Kasumi-1 (cell line): ENCODE measurements at places on chromosomes 2 and 18.

GRCh38 chr2:16494836-16495508 lies 170.7 kb downstream of the CYRIA start:
- peak; percentile 33 for DNase-seq

- DNase-seq: no peak
Measured at GRCh38 chr2:132374551-132374950, 42.1 kb upstream of the GPR39 start.

DNA sequence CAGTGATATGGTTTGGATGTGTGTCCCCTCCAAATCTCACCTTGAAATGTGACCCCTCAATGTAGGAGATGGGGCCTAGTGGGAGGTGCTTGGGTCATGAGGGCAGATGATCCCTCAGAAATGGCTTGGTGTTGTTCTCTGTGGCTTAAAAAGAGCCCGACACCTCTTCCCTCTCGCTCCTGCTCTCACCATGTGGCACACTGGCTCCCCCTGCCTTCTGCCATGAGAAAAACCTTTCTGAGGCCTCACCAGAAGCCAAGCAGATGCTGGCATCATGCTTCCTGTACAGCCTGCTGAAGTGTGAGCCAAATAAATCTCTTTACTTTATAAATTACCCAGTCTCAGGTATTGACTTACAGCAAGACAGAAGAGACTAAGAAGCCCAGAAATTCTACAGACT lies 357.1 kb downstream of the NRXN1 start:
- DNase-seq: peak; percentile 6

DNA sequence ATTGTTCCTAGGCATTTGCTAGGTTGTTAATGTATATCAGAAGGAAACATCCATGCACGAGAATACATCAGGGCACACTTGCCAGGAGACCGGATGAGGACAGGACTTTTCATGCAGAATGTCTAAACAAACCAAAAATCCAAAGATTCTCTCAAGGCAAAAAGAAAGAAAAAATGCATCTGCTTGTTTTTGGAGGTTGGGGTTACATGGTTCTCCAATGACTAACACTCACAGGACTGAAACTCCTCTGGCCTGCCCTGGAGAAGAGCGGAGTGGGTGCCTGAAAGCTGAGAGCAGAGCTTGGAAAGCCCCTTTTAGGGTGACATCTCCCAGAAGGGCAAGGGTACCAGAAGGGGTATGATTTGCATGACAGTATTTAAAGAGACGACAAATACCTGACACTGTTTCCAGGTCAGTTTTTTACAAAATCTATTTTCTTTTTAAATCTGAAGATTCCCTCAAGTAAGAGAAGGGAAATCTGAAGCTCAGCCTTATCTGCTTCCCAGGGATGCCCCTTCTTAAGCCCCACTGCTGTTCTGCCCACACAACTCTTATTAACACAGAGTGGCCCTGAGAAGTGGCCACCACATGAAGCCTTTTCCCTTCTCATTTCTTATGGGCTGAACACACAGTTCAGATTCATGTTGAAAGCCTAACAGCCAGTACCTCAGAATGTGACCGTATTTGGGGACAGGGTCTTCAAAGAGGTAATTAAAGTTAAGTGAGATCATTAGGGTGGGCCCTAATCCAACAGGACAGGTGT lies 216.4 kb downstream of the STK39 start:
- DNase-seq: no peak

DNA sequence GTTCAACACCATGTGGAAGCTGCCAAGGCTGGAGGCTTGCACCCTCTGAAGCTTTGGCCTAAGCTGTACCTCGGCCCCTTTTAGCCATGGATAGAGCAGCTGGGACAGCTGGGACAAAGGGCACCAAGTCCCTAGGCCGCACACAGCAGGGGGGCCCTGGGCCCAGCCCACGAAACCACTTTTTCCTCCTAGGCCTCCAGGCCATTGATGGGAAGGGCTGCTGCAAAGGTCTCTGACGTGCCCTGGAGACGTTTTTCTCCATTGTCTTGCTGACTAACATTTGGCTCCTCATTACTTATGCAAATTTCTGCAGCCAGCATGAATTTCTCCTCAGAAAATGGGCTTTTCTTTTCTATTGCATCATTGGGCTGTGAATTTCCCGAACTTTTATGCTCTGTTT lies 13.7 kb downstream of the RAPGEF4 start:
- no peak for DNase-seq

DNA sequence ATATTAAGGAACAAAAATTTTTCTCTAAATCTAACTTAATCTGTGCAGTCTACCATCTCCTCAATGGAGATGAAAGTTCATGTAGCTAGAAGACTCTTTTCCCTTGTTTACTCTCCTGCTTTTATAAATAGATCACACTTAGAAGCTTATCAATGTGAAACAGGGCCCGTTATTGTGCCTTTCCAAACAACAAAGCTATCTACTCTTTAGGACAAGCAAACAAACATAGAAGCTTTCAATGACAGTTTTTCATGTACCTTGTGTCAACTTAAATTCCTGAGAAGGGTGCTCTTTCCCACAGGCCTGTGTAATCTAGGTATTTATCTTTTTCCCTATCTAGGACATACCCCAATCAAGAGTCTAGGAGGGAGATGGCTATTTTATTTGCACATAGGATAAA lies 247.8 kb upstream of the CWC22 start:
- no peak for DNase-seq

- no peak for DNase-seq
Measured at GRCh38 chr2:145012214-145012670, 492.3 kb upstream of the ZEB2 start.

DNA sequence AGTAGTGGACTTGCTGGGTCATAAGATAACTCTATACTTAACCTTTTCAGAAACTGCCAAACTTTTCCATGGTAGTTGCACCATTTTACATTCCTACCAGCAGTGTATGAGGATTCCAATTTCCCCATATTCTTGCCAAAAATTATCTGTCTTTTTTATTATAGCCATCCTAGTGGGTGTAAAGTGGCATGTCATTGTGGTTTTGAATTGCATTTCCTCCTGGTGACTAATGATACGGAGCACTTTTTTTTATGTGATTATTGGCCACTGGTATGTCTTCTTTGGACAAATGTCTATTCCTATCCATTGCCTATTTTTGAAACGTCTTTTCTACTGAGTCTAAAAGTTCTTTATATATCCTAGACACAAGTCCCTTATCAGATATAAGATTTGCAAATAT lies 44.3 kb downstream of the CACNB4 start:
- peak; percentile 84 for DNase-seq

DNA sequence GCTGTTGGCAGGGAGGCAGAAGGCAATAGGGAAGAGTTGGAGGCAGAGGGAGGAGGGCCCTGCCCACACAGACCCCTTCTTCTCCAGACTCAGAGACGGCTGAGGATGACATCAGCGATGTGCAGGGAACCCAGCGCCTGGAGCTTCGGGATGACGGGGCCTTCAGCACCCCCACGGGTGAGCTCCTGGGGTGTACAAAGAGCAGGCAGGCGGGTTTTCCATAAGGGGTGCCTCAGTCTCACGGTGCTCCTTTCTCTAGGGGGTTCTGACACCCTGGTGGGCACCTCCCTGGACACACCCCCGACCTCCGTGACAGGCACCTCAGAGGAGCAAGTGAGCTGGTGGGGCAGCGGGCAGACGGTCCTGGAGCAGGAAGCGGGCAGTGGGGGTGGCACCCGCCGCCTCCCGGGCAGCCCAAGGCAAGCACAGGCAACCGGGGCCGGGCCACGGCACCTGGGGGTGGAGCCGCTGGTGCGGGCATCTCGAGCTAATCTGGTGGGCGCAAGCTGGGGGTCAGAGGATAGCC lies 10.0 kb downstream of the SPEG start:
- DNase-seq: no peak

GRCh38 chr2:234706086-234706485 lies 209.2 kb upstream of the ARL4C start:
- no peak for DNase-seq

DNA sequence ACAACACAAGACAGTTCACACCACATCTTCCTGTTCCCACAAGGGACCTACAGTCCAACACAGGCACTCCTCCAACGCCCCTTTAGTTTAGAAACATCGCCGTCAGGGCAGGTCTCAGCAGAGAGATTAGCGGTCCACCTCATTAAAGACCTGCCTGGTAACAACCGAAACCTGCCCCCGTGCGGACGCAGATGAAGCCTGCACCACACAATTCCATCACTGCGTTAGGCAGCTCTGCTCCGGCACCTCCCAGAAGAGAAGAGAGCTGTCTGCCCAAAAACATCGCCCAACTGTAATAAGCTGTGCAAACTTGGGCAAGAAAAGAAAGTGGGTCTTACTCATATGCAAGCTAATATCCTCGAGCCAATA lies 32.7 kb downstream of the ZNF516 start:
- DNase-seq: no peak

DNA sequence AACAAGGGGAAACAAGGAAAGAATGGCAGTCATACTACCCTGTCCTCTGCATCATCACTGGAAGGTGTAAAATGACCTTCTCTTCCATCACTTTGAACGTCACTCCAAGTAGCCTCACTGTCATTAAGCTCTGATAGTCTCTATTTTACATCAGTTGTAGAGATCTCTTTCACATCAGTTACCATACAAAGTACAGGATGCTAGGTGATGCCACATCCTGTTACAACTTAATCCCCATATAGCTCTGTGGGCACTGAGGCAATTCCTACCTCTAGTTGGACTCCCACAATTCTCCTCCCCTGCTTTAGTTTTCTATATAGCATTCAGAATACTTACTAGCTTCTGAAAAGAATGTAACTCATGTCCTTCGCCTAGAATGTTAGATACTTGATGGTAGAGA lies 55.1 kb upstream of the TTC27 start:
- no peak for DNase-seq

GRCh38 chr2:64838817-64839216 lies 150.4 kb upstream of the SLC1A4 start:
- DNase-seq: no peak

DNA sequence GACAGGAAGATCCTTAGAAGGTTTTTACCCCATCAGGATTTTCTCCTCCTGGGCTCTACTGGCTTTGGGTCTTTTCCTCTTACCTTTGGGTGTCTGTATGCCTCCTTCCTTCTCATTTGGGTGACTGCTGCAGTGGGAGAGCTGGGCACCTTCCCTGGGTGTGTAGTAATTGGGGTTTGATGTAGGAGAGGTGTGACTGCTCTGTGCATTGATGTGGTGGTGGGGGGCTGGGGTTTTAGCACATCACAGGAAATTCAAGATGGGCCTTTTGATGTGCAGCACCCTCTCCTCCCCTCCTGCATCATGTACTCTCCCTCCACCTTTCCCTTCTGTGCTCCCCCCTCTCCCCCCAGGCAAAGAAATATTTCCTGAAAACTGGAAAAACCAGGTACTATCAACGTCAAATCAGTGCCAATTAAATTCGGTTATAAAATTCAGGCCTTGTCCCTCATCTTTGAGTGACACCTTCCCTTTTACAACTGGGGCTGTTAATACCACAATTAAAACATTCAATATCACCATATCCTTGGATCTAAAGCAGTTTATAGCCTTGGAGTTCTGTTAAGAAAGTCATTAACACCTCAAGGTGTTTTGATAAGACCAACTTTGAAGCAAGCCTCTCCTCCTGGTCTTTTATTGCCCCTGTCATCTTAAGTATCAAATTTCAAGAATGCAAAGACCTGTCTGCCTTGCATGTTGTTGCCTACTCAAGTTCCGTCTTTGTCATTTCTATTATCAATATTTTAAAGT lies 23.3 kb downstream of the EDAR start:
- DNase-seq: no peak

DNA sequence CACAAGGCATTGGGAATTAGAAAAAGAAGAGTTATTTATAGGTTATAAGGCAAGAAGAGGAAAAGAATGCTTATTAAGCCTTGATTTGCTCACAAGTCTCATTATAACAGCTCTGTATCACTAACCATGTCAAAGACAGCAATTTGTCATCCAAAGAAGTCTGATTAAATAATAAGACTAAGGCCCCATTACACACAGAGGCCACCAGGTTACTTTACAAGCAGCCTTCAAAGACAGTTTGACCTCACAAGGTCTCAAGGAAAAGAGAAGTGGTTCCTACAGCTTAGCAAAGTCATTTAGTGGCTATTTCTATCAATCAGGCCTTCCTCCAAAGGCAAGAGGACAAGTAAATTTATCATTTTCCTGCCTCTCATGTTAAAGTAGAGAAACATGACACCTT lies 188.5 kb downstream of the MBD2 start:
- no peak for DNase-seq

GRCh38 chr2:237626813-237627440 lies 460 bp upstream of the LRRFIP1 start:
- DNase-seq: no peak

- no peak for DNase-seq
Measured at GRCh38 chr18:4224031-4224704, 230.9 kb downstream of the DLGAP1 start.

- no peak for DNase-seq
Measured at GRCh38 chr18:75529394-75529793, 101.9 kb upstream of the SMIM21 start.

DNA sequence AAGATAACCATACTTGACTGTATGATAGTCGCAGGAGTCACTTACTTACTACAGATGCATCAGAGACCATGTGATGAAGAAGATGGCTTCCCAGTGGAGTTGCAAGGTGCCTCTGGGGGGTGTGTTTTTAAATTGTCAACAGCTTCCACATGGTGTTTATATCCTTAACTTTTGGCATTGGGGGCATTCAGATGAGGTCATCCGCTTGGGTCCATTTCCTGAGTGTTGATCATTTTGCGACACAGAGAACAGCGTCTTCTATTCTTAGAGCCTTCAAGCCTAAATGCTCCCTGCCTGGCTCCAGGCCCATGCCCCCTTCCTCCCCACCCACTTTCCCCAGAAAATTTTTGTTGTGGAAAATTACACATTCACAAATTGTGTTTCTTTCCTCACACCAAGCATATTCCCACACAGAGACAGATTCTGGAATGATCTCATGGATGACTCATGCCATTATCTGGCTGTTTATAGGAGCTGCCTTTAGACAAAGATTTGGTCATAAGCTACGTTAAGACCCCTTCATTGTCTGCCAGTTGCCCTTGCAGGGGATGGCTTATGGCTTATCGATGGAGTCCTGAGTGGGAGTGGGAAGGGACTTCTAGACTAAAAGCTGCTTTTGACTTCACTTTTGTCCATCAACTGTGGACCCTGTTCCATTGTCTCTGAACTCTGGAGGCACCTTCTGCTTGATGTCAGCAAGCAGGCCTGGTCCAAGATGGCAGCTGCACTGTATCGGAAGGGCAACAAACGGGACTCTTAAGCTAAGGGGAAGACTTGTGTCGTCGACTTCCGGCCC lies 91.8 kb downstream of the CABLES1 start:
- DNase-seq: no peak

DNA sequence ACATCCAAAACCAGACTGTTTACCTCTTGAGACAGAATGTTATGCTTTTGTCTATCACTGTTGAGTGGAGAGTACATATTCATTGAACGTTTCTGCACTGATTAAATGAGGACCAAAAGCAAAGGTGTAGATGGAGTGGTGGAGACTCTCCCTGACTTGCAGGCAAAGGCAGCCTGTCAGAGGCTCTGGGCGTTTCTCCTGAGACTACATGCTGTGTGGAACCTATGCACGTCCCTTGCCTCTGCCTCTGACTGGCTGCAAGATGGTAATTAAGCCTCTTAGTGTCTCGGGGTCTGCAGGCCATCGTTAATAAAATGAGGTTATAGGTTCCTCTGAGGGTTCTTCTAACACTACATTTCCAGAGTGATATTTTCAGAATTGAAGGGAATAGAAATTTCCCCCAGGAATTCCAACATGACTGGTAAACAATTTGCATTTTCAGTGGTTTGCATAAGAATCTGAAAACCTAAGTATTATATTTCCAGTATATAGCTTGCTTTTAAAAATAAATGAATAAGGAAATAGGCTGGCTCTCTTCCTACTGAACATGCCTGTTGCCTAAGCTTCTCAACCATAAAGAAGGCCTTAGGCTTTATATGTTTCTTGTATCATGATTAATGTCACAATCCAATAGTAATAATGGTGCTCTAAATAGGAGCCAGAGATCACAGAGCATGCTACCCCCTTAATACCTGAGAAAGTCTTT lies 107.4 kb downstream of the FTCDNL1 start:
- no peak for DNase-seq
